Upper lobe of right lung (tissue), 1 donor: ENCODE measurements at places on chromosomes 3 and 15. TPM values are rescaled to one million over a fixed set of nuclear protein-coding genes. Genes with fewer than 3 reads are reported as not detected.

GRCh38 chr3:149243540-149243939 is 21.9 kb upstream of the CP start:
- no peak for DNase-seq
- no peaks in the 10 kb centered on the region for H3K27me3 ChIP-seq
- no peak overlapping the region for H3K27ac ChIP-seq
- H3K36me3 ChIP-seq: no peaks in the 10 kb centered on the region
- H3K4me1 ChIP-seq: peaks cover 30% of the 10 kb centered on the region

DNA sequence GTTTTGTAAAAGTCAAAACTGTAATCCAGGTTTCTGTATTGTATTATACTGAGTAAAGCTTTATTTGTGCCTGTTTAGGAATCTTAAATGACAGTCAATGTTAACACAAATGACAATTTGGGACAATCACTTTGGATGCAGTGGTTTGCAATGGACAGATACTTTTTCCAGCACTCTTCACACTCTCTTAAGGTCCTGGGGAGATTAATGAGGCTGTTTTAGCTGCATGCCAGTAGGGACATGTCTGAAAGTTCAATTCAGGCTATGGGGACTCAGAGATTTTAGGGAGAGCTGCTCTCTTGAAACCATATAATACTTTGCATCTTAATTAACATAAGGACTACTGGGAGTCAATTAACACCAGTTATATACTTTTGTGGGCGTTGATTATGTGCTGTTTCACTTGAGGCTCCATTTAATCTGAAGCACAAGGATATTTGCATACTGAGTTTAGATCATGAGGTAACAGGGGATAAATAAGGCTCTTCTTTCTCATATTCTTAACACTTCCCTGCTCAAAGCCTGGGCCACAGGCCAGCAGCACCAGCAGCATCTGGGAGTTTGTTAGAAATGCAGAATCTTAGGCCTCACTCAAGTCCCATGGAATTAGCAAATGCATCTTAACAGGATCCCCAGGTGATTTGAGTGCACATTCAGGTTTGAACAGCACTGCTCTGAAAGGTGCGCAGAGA is 972.8 kb downstream of the PLOD2 start:
- DNase-seq: no peak
- no peaks in the 10 kb centered on the region for H3K27me3 ChIP-seq
- H3K36me3 ChIP-seq: no peaks in the 10 kb centered on the region
- H3K27ac ChIP-seq: no peak overlapping the region
- no peak overlapping the region for H3K4me3 ChIP-seq

GRCh38 chr3:140273542-140274195 is 338.7 kb downstream of the CLSTN2 start:
- no peaks in the 10 kb centered on the region for H3K27me3 ChIP-seq
- DNase-seq: no peak
- no peak overlapping the region for H3K4me3 ChIP-seq
- no peak overlapping the region for H3K27ac ChIP-seq
- H3K4me1 ChIP-seq: no peaks in the 10 kb centered on the region

DNA sequence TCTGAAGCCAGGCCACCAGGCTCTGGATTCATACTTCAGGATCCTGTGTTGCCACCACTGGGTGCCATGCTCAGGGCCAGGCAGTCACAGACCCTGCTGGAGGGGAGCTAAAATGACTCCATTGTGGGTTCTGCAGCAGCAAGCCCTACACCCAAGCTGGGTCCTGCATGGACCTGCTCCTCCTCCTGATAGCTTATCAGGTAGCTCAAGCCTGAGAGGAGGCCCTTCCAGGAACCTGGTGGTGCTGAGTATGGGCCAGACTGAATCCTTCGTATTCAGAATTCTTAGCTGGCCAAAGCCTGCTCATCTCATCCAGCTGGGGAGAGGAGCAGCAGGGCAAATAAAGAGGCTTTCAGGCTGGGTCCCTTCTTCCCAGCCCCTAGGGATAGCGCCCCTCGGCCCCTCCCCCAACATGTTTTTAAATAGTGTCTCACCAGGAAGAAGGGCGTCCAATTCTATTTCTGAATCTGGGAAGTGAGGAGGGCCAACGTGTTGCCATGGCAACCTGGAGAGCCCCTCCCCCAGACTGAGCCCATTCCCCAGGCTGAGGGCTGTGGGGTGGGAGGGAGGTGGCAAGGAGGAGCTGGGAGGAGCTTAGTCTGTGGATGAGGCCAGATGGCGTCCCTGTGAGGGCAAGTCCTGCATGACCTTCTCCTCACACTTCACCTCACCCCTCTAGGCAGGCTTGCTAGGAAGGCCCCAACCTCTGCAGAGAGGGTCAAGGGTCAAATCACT is 11.0 kb upstream of the CAMKV start:
- H3K27ac ChIP-seq: no peak overlapping the region
- H3K36me3 ChIP-seq: no peaks in the 10 kb centered on the region
- no peak for DNase-seq
- peaks cover 5% of the 10 kb centered on the region for H3K4me1 ChIP-seq
- H3K4me3 ChIP-seq: no peak overlapping the region

GRCh38 chr3:15629860-15630597 is 28.5 kb downstream of the BTD start:
- no peaks in the 10 kb centered on the region for H3K36me3 ChIP-seq
- H3K27me3 ChIP-seq: no peaks in the 10 kb centered on the region
- DNase-seq: no peak

DNA sequence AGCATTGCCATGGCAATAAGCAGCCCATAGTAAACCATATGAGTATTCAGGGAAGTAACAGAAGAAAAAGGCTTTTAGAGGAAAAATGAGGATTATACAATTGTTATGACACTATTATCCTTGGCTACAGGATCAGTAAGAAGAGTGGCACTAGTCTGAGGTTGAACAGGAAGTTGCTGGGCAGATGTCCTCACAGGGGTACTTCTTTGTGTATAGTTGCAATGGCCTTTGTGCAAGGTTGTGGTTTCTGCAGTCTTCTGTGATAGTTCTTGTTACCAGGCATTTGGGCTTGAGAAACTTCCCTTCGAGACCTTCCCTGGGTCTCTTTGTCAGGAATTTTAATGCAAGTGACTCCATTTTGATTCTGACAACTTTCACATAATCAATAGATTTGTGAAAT is 100.6 kb upstream of the ATP11B start:
- DNase-seq: no peak
- no peaks in the 10 kb centered on the region for H3K4me1 ChIP-seq
- no peak overlapping the region for H3K27ac ChIP-seq
- H3K4me3 ChIP-seq: no peak overlapping the region
- H3K36me3 ChIP-seq: no peaks in the 10 kb centered on the region
- peaks cover 10% of the 10 kb centered on the region for H3K27me3 ChIP-seq

- H3K4me3 ChIP-seq: no peak overlapping the region
- peaks cover 7% of the 10 kb centered on the region for H3K27me3 ChIP-seq
- no peaks in the 10 kb centered on the region for H3K36me3 ChIP-seq
- no peak for DNase-seq
These were observed 167.2 kb downstream of the POLR2M start for GRCh38 chr15:57873564-57874209.

- no peak overlapping the region for H3K27ac ChIP-seq
- no peaks in the 10 kb centered on the region for H3K27me3 ChIP-seq
- H3K4me1 ChIP-seq: no peaks in the 10 kb centered on the region
- H3K4me3 ChIP-seq: no peak overlapping the region
- no peak for DNase-seq
These were observed 56.0 kb upstream of the KCNMB2 start for GRCh38 chr3:178480274-178480673.

GRCh38 chr3:177902876-177903275 is 633.4 kb upstream of the KCNMB2 start:
- DNase-seq: no peak
- H3K36me3 ChIP-seq: no peaks in the 10 kb centered on the region
- H3K4me1 ChIP-seq: peaks cover 19% of the 10 kb centered on the region
- no peak overlapping the region for H3K27ac ChIP-seq
- H3K27me3 ChIP-seq: no peaks in the 10 kb centered on the region

DNA sequence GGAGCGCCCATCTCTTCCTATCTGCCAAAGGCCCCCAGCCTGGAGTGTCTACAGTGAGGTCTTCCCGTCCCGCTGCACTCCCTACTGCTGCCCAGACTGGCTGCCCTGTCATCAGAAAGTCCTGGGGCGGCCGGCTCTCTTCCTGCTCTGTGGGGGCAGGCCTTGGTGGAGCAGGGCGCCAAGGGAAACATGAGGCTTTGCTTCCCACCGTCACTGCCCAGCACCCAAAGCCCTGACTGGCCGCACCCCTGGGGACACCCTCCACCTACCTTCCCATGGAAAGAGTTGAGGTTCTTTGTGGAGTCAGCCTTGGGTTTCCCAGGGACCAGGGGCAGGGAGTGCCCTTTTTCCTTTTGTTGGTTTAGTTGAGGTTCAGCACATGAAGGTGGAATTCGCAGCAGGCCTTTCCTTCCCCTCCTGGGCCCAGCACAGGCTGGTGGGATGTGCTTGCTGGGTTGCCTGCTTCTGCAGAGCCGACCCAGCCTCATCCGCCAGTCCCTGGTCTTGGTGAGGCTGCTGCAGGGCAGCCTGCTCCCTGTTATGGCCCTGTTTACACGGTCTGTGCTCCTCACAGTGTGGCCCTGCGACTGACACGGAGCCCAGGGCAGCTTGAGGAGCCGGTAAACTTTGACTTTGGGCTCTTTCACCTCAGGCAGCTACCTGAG is 51.8 kb upstream of the PLXNA1 start:
- no peak overlapping the region for H3K4me3 ChIP-seq
- H3K36me3 ChIP-seq: no peaks in the 10 kb centered on the region
- H3K4me1 ChIP-seq: peaks cover 34% of the 10 kb centered on the region
- H3K27ac ChIP-seq: no peak overlapping the region

GRCh38 chr3:157487339-157487738 is 15.9 kb downstream of the VEPH1 start:
- no peaks in the 10 kb centered on the region for H3K27me3 ChIP-seq
- DNase-seq: no peak
- H3K4me1 ChIP-seq: peaks cover 3% of the 10 kb centered on the region
- no peaks in the 10 kb centered on the region for H3K36me3 ChIP-seq

- no peaks in the 10 kb centered on the region for H3K27me3 ChIP-seq
- peaks cover 86% of the 10 kb centered on the region for H3K36me3 ChIP-seq
- DNase-seq: no peak
- H3K27ac ChIP-seq: no peak overlapping the region
These were observed 30.8 kb downstream of the SRP14 start for GRCh38 chr15:40008061-40008765.

DNA sequence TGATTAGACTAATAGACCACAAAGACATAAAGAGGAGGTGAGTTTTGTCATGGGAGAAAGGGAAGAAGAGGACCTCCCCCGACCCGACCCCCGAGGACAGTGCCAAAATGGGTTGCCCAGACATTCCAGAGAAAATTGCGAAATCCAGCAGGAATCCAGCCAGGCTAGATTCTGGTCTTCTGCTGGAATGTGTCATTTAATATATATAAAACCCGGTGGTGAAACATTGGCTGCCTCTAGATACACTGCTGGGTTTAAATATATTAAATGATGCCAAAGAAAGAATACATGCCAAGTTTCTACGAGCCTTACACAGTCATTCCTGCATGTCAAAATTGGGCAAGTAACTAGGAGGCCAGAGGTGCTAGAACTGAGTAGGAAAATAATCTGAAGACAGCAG is 45.3 kb upstream of the SPESP1 start:
- H3K36me3 ChIP-seq: no peaks in the 10 kb centered on the region
- H3K4me3 ChIP-seq: no peak overlapping the region
- H3K27ac ChIP-seq: no peak overlapping the region
- no peak for DNase-seq

- no peak overlapping the region for H3K4me3 ChIP-seq
- no peaks in the 10 kb centered on the region for H3K27me3 ChIP-seq
- H3K4me1 ChIP-seq: peaks cover 2% of the 10 kb centered on the region
- peaks cover 7% of the 10 kb centered on the region for H3K36me3 ChIP-seq
These were observed 16.5 kb downstream of the VIPR1 start for GRCh38 chr3:42518800-42519567.

GRCh38 chr15:66934868-66935520 is 130.4 kb upstream of the SMAD3 start:
- no peak overlapping the region for H3K4me3 ChIP-seq
- no peak for DNase-seq
- no peaks in the 10 kb centered on the region for H3K27me3 ChIP-seq
- H3K4me1 ChIP-seq: peaks cover 20% of the 10 kb centered on the region
- H3K36me3 ChIP-seq: no peaks in the 10 kb centered on the region
- H3K27ac ChIP-seq: no peak overlapping the region

The ARPP19 gene
- total RNA-seq: 156 TPM

The OR4F15 gene
- total RNA-seq: not detected

The ADAMTS9 gene
- 30.1 TPM for total RNA-seq

The KLHL18 gene
- total RNA-seq: 23.5 TPM

The ITPKA gene
- total RNA-seq: 0.67 TPM
